ENCODE measurements at places on chromosomes 11 and 22. TPM values are rescaled to one million over a fixed set of nuclear protein-coding genes. Genes with fewer than 3 reads are reported as not detected.

The FGF3 gene
- total RNA-seq = not detected

The SLC35C1 gene
- total RNA-seq = 5.6 TPM

The TMPRSS13 gene
- total RNA-seq = not detected

The APOA5 gene
- not detected for total RNA-seq

The MFRP gene
- 0.15 TPM for total RNA-seq

The CRYBB2 gene
- not detected for total RNA-seq

The FGF19 gene
- not detected for total RNA-seq

The ACR gene
- not detected for total RNA-seq
